ENCODE measurements at places on chromosomes 6 and 20.

GRCh38 chr20:60201198-60201835 is 243.1 kb downstream of the CDH26 start:
- no peak for DNase-seq

DNA sequence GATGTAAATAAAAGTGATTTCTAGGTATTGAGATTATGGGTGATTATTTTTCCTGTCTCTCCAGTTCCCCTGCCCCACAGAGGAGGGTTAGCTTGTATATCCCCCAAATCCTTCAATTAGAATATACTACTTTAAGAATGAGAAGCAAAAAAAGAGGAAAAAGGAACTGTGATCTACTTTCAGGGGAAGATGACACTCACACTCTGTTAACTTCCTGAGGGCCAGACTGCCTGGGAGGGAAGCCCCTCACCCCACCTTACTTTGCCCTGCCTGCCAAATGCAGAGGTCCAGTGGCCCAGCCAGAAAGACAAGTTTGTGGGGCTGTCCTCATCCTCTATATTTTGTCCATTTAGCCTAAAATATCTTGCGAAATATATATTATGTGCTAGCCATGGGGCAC is 9.2 kb upstream of the LY86 start:
- DNase-seq: no peak

DNA sequence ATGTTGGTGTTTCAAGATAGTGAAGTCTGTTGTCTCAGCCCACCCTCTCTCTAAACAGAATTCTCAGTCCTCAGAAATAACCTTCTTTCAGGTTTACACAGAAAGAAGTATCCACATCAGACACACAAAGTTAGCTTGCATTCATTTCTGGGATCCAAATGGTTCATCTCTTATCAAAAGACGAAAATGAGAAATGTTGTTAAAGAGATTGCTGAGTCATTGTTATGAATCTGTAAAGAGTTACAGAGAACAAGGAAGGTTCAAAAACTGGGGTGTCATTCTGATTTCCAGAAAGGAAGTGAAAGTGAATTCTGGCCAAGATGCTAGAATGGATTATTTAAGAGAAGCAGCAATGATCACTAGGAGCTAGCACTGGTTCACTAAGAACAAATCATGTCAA is 90.5 kb upstream of the ATXN1 start:
- no peak for DNase-seq

- no peak for DNase-seq
Observed at GRCh38 chr6:125640441-125641150, 108.8 kb upstream of the HEY2 start.

DNA sequence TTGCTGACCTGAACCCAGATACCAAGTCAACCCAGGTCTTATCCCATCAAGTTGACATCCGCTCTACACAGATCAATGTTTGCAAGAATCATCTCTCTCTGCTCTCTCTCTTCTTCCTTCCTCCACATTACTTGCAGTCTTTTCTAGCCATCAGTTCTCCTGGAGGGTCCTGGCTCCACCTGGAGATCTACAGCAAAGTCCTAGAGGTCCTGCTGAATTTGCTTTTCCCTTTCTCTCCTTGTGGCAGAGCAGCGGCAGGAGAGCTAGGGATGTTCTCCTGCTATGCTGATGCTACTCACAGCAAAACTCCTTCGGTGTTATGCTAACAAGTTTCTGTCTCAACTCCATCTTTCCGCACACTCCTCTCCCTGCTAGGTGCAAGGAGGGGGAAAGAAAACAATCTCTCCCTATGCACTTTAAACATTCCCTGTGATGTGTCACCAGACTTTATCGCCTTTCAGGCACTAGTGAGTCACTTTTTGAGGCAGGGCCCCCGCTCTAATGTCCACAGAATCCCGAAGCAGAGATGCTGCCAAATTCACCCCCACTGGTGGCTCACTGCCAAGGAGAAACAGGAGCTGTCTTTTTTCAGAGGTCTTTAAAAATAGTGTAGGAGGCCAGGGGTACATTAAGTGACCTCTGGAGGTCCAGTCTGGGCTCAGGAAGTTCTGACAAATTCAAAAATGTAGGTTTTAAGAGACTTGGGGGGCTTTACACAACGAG is 62.6 kb downstream of the FAM50B start:
- no peak for DNase-seq

GRCh38 chr20:22385602-22386305 is 198.6 kb downstream of the FOXA2 start:
- DNase-seq: no peak

DNA sequence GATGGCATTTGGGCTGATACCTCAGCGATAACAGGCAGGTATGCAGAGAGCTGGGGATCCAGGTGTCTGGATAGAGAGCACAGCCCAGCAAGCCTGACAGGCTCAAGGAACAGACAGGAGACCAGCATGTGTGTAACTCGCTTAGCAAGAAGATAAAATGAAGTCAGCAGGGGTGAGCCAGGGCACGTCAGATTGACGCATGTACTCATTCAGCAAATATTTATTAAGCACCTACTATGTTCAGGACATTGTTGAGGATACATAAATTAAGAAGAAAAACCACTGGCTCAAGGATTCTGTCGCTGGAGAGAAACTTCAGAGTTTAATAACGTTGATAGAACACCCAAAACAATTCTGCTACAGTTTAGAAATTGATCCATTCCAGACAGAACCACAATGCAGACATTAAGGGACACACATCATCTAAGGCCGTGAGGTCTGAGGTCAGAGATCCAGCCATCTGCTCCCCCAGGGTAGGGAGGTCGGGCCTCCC is 1.0 kb upstream of the DUSP22 start:
- DNase-seq: no peak

DNA sequence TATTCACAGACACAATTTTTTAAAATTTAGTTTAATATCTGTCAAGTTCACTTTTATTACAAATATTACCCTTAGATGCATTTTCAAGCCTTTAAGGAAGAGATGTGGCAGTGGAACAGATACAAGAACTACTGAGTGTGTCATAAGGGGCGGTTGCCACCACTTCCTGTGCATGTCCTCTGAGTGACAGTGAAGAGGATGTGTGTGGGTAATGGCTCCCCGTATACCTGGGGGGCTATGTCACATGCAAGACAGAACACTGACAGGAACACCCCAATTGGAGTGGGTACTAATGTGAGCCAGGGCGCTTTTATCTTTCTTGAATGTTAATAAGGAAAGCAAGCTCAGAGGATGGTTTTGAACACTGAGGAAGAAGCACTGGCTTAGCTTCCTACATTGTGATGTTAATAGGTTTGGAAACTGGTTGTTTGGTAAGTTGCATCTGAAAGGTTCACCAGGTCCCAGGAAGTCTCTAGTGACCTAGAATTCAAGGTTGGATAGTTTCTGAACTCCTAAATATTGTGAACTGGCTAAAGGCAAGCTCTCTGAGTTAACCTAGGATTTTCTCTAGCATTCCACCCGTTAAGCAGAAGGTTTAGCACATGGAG is 83.4 kb upstream of the ASF1A start:
- DNase-seq: peak; percentile 62

GRCh38 chr20:44326391-44327159 is 10.3 kb upstream of the R3HDML start:
- no peak for DNase-seq

- no peak for DNase-seq
Observed at GRCh38 chr6:150503041-150503440, 96.6 kb upstream of the PLEKHG1 start.

DNA sequence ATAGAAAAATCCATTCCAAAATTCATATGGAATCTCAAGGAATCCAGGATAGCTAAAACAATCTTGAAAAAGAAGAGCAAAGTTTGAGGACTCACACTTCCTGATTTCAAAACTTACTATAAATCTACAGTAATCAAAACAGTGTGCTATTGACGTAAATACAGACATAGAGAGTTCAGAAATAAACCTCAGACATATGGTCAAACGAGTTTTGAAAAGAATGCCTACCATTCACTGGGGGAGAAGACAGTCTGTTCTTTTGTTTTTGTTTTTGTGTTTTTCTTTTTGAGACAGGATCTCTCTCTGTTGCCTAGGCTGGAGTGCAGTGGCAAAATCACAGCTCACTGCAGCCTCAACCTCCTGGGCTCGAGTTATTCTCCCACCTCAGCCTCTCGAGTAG is 25.3 kb upstream of the PROKR2 start:
- DNase-seq: no peak

DNA sequence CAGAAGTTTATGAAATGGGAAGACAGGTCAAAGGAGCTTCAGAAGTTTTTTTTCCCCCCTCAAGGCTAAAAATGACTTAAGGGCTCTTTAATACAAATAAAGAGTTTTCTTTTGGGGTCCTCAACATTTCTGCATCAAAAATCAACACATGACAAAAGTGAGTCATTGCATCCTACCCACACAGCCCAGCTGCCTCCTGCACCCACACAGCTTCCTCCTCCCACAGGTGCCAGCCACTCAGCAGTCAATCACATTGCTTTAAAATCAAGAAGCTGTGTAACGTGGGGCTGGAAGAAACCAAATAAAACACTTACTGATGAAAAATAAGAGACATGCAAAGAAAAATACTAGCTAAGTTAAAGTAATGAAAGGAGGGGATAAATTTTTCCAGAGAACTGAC is 68.5 kb downstream of the MAP3K5 start:
- peak; percentile 51 for DNase-seq

DNA sequence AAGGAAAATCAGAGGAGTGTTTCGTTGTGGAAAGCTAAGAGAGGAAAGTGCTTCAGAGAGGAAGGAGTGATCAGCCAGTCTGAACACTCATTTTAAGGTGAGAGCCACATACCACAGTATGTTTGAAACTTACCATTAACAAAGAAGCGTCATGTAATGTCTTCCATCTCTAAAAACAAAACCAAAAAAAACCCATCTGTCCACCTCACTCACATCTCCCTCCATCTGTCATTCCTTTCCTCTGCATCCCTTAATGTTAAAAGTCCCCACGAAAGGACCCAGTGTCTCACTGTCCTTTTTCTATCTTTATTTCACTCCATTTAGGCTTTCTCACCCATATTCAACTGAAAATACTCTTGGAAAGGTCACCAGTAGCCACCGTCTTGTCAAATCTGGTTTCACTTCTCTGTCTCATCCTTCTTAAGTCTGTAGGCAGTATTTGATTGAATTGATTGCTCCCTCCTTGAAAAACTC is 59.4 kb upstream of the GNRH2 start:
- no peak for DNase-seq

DNA sequence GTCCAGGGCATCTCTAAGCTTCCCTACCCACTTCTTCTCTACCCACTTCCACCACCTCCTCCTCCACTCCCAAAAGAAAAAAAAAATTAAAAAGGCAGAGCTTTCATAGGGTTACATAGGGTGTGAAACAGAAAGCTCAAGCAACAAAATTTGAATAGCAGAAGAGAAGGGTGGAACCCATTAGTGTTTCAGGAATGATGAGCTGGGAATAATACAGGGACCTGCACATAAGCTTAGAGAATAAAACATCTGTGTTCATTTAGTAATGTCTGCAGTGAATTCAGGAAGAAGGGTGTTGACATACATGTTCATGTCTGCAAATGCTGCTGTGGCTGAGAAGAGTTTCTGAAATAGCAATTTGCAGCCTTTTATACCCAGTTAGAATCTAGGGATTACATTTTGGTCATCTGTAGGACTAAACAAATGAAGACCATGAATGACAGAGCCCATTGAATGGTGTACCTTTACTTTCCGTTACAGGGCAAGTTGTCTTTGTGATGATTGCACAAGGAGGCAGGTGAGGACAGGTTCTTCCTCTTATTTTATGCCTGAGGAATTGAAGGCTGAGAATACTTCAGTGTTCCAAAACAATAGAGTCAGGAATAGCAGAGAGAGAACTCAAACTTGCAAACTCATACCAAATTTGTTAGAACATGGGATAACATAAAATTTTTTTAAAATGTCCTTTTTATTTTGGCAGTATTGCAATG is 975.1 kb downstream of the TFAP2A start:
- no peak for DNase-seq

- DNase-seq: no peak
Observed at GRCh38 chr6:158460602-158461169, 99.2 kb upstream of the TMEM181 start.

GRCh38 chr6:38481851-38482250 is 157.9 kb downstream of the BTBD9 start:
- DNase-seq: no peak

GRCh38 chr20:44400970-44401769 is 45.7 kb downstream of the HNF4A start:
- DNase-seq: no peak

GRCh38 chr6:150874179-150874578 is 8.7 kb downstream of the MTHFD1L start:
- no peak for DNase-seq

GRCh38 chr20:17343656-17344452 is 117.0 kb downstream of the PCSK2 start:
- DNase-seq: no peak

DNA sequence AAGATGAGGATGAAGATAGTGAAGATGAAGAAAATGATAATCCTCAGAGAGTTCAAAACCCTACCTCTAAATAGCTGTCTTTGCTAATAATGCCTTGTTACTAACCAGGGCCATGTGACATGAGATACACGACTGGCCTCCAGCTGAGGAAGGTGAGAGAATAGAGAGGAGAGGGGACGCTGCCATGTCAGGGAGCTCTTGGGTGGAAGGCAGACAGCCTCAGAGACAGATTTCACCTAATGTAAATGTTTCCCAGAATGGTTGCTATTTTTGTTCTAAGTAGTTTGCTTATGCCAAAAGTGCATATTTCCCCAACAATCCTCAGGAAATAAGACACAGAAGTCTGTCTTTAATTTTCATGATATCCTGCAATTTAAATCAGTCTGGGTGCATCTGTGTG is 138.4 kb downstream of the ELOVL4 start:
- no peak for DNase-seq

DNA sequence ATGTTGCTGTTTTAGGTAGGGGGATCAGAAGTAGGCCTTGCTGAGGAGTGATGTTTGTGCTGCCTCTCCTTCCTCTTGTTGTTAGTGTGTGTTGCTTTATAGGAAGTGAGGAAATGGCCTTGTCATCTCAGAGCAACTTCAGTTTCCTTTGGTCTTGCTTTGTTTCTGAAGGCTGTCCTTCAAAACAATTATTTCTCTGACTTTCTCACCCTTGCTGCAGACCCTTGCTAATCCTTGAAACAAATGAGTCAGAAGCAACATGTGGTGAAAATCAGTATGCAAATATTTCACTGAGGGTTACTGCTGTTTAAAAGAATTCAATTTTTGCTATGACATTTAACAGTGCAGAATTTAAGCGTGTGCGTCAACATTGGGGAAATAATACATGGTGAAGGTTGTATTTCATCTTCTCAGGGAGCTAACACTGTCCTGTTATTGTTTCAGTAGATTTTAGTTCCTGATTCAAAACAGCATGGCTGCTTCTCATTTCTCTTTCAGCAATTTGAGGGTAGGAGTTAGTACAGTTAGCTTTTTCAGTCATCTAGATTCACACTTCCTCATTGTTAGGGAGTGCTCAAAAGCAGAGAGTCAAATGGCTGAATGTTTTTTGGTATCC is 13.8 kb downstream of the RNF144B start:
- no peak for DNase-seq

GRCh38 chr6:119307056-119307455 is 42.5 kb downstream of the MAN1A1 start:
- DNase-seq: no peak

DNA sequence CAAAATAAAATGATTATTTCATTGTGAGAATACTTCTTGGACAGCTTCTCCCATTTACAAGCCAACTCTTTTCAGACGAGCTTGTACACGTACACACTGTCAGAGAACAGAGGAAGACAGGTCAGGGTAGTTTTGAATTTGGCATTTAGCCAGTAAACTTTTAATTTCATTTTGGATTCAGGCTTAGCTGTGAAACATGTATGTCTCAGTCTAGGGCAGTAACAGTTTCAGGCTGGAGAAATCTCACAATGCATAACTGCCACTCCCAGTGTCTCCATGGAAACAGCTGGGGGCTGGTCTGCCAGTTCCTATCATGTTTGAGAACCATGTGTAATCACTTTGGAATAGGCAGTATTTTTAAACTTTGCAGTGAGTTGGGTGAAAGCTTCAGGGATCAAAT is 22.0 kb upstream of the QKI start:
- no peak for DNase-seq

All from stimulated activated CD4-positive, alpha-beta T cell treated with anti-CD3 and anti-CD28 coated beads, Interleukin-4, amount 100 ng/mL, for 24 hours (primary cell).